ENCODE measurements at places on chromosomes 4 and X.

GRCh38 chr4:3462790-3463415 lies at the start of gene DOK7:
Gene DOK7 (plus strand): TSS chr4:3463306. CDS start chr4:3463376, 70 bp downstream.
- no peak for DNase-seq

DNA sequence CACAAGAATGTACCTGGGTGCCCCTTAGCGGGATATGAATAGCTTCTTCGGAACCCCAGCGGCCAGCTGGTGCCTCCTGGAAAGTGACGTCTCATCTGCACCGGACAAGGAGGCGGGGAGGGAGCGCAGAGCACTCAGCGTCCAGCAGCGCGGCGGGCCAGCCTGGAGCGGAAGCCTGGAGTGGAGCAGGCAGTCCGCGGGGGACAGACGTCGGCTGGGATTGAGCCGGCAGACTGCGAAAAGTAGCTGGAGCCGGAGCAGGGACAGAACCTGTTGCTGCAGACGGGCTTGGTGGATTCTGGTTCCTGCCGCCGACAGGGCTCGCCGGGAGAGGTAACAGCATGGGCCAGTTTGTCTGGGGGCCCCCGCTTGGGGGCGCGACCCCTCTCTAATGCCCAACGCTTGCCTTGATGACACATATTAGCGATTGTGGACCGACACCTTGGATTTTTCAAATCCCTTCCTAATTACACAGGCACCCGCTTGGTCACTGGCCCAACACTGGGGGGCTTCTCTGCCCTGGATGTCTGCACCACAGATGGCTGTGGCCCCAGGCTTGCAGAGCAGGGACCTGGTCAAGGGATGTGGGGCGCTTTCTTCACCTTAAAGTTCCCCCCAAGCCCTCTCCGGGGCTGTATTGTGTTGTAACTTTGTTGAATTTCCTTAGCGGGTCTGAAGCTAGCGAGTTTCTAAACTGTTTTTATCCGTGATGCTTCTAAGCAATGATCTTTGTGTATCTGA lies at the start of gene NPFFR2:
Gene NPFFR2, plus strand, starts transcription at position 133 of the 741 bp plus-strand sequence. CDS start 96,592 bp downstream, outside the sequence.
- peak; percentile 50 for DNase-seq

- no peak for DNase-seq
These were observed 11.2 kb downstream of the NEK1 start for GRCh38 chr4:169601016-169601771.

DNA sequence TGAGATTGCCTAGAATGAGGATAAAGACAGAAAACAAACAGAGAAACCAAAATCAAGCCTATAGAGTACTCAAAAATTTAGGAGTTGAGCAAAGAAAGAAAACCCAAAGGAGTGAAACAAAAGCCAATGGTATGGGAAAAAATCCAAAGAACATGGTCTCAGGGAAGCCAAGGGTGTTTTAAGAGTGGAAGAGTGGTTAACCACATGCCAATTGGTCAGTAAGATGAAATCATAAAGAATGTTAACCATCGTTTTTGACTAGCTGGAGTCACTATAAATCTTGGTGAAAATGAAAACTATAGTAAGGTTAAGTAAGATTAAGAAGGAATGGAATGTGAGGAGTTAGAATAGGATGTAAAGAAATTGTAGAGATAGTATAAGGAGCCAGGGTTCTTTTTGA lies 64.7 kb upstream of the RPL34 start:
- DNase-seq: no peak

DNA sequence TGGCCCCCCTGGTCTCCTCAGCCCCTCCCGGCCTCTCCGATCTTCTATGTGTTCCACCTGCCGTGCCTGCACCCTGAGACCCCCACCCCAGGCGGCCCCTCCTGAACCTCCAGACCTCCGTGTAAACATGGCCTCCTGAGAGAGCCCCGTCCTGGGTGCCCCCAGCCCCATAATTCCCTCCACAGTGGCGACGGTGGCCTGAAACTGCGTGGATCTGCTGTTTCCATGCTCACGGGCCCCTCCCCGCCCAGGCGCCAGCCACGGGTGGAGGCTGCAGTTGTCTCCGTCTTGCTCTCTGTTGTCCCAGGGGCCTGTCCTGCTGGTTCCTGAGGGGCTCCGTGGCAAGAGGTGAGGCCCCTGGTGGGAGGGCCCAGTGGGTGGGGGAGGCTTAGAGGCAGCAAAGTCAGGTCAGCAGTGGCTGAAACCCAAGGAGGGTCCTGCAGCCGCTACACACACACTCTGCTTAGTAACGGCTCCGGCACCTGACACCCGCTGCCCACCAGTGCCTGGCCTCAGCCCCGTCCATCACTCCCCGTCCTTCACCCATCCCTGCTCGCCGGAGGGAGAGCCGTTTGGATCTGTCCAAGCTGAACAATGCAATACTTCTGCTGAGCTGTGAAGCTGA lies 75.8 kb downstream of the FAM53A start:
- DNase-seq: no peak

DNA sequence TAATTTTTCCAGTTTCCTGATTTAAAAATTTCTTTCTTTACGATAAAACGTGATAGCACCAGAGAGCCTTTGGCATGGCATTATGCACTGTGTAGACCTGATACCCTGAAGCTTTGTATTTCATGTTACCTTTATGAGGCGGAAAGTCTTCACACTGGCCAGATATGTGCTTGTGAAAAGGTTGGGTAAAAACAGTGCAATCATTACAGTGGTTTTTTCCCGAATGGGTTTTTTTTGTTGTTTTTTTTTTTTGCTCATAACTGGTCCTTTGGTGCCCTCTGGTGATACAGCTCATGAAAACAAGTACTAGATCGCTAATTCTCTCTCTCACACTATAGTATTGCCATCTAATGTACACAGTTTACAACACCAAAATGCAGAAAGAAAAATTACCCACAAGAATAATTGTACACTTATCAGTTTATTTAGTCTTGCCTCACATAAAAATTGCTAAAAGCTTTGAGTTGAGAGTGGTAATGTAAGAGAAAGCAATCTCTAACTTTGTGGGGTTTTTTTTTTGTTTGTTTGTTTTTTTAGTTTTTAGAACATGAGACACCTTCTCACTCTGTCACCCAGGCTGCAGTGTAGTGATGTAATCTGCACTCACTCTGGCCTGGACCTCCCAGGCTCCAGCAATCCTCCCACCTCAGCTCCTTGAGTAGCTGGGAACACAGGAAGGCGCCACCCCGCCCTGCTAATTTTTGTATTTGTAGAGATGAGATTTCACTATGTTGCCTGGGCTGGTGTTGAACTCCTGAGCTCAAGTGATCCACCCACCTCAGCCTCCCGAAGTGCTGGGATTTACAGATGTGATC lies 21.3 kb downstream of the SPCS3 start:
- DNase-seq: peak; percentile 12

- DNase-seq: peak; percentile 21
These were observed 33.6 kb downstream of the CLCN4 start for GRCh38 chrX:10190367-10190766.

GRCh38 chr4:22202975-22203710 lies 254.6 kb upstream of the KCNIP4 start:
- no peak for DNase-seq

- no peak for DNase-seq
These were observed 41.5 kb downstream of the KIAA0232 start for GRCh38 chr4:6824071-6824470.

All from trophoblast cell (in vitro differentiated cells and primary cell).